ENCODE measurements at places on chromosomes 6 and 20.
A peak's percentile ranks its signal among the peaks of the same experiment; 100 is the strongest.

DNA sequence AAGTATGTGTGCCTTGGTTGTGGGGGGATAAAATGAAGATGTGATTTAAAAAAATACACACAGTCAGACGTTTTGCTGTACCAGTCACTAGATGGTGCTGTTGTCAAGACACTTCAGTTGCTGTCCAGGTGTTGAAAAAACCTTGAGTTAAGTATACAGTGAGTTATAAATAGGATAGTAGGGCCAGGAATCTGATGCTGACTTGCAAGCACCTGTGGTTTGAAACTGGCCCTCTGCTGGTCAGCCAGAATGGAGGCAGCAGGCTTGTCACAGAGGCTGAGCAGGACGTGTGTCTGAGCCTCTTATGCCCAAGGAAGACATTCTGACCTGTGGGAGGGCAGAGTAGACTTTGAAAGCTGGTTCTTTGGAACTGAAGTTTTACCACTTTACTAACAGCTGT is 27.8 kb downstream of the RNF8 start:
- DNase-seq = peak; percentile 47

GRCh38 chr6:74756923-74757322 is 448.9 kb downstream of the COL12A1 start:
- DNase-seq = no peak

DNA sequence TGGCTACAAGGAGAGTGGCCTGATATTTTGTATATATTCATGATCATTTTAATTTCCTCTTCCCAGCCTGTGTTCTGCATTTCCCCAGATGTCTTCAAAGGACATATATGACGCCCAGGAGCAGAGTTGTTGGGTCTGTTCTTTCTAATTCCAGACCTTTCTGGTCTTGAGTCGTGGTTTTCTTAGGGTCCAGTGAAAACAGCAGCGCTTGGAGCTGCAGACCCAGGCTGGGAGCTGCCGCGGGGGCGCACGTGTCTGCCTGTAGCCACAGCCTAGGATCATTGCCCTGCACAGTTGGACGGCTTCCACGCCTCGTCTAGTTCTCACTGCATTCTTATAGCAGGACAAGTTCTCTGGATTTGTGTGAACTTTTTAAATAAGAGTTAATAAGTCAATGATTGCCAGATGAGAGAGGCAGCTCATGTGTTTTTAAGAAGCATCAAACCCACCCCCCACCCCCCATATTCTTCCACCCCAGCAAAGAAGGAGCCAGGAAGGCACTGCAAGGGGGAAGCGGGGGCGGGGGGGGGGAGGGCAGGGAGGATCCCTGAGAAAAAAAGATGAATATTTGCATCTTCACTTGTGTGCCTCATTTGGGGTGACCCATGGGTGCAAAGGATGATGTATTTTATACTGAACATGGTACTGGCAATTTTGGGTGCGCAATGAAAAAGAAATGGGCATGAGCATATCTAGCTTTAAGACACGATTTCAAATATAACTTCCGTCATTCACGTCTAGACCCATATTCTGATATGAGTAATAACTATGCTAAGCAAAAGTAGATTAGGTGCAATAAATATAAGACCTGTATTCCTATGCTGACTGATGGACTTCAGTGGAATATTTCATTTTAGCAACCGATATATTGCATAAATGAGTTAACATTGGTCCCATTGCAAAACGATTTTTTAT is 160.0 kb downstream of the TBXT start:
- DNase-seq = no peak

DNA sequence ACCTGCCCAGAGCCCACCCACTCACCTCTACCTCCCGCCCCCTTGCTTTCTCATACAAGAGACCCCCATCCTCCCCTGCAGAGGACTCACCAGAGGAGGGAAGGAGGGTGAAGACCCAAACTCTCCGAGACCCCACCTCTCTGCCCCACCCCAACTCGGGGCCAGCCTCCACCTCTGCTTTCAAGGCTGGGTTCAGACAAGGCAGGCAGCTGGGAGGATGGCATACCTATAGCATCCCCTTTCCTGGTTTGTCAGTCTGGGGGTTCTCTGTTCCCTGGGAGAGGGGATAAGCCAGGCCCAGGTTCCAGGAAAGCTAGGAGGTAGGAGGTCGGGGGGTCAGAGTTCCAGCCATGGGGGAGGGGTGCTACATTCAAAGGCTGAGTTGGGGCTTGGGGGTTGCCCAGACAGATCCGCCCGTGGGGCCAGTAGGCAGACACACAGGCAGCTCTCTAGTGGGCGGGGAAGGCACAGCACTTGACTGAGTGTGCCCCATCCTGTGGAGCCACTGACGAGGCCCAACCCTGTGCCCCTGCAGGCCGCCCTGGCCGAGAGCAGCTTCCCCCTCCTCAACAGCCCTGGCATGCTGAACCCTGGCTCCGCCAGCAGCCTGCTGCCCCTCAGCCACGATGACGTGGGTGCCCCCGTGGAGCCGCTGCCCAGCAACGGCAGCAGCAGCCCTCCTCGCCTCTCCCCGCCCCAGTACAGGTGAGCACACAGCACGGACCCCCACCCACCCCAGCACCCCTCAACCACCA is 40.8 kb upstream of the MDFI start:
- DNase-seq = no peak

DNA sequence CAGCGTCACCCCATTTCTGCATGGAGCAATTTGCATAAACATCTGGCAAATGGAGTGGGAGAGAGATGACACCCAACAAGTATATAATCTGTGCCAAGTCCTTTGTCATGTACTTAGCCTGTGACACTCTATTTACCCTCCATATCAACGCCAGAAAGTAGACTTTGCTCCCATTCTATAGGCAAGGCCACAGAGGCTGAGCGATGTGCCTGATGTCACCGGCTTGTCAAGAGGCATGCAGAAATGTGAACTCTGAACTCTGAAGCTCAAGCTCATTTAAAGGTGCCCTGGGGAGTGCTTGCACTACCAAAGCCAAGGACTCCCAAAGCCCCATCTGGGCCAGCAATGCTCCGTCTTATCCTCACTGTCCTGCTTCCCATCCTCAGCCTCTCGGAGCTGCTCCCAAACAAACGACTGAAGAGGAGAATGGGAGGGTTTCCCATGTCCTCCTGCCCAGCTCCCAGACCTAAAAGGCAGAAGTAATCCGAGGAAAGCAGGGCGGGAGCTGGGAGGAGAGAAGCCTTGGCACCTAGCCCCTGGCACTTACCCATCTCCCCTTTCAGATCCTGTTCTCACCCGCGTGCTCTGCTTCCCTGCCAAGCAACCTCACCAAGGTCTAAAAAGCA is 9.2 kb downstream of the CPNE5 start:
- DNase-seq = no peak

- DNase-seq = no peak
Observed at GRCh38 chr6:81806793-81807565, 54.5 kb upstream of the TENT5A start.

GRCh38 chr6:12343122-12343439 is 52.9 kb downstream of the EDN1 start:
- DNase-seq = no peak

GRCh38 chr20:37571033-37571432 is 43.4 kb upstream of the BLCAP start:
- no peak for DNase-seq

DNA sequence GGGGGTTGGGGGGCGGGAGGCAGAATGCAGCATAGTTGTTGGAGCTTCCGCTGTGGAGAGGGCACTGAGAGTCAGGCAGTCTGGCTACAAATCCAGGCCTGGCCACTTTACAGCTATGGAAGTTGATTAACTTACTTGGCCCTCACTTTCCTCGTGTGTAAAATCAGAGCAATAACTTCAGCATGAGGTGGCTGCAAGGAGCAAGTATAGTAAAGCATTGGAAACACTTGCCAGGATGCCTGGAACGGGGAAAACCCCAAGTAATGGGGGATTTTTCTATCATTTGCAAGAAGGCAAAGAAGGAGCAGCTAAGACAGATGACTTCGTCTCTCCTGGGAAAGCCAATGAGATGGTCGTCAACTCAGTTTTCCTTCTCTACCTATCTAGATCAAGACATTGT is 35.8 kb downstream of the AGPAT4 start:
- DNase-seq = no peak

DNA sequence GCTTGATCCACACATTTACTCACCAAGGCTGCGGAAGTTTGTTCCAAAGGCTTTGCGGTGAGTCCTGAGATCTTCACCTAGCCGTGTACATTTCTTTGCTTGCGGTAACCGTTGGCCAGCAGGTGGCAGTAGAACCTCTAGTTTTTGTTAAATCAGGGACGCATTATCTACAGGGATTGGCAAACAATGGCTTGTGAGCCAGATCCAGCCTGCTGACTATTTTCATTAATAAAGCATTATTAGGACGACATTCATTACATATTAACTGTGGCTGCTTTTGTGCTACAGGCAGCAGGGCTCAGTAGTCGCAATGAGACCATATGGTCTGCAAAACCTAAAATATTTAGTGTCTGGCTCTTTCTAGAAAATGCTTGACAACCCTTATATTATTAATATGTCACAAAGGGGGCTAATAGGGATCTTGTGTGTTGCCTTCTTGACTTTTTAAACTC is 174.1 kb downstream of the DOK5 start:
- DNase-seq = peak; percentile 85

DNA sequence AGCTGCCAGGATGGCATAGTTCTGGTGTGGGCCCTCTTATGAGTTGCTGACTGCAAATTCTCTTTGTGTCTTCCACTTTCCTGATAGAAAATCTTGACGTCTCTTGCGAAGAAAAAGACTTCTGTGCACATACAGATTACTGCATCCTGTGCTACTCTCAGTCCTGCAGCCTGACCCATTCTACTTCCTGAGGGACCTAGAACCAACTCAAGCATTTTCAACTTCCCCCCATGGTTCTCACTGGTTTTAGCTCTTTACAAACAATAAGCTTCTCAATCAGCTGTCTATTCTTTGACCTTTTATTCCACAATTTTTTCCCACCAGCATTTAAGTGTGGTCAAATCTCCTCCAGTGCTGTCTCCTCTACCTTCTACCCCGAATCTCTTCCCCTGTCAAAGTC is 13.4 kb upstream of the KLHL32 start:
- DNase-seq = no peak

DNA sequence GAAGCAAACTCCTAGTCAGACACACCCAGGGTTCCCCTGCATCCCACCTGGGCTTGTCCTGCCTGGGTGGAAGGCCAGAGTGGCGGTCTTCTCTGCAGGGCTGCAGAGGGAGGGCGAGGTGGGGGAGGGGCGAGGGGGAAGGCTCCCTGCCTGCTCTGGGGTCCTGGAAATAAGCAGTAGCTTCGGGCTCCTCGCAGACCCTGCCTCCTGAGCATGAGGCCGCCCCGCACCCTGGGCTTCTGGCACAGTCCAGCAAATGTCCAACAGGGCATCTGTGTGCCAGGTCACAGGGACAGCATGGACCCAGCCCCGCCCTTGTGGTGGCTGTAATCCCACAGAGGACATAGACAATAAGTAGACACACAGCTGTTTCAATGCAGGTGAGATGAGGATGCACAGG is 193.8 kb downstream of the TAF4 start:
- DNase-seq = no peak

DNA sequence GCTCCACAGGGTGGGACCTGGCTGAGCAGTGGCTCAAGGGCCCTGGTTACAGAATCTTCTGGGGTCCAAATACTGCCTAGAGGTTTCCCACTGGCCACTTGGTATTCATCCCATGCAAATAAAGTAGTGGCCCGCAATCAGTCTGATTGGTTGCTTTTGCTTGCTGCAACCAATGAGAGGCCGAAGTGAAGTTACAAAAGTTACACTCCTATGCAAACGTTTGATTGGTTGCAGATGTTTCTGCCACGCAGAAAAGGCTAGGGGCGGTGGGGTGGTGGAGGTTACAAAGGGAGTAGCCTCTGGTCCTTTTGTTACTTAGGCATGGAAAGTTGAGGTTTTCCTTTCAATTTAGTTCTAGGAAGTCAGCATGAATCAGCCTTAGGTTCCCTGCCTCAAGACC is 3.6 kb upstream of the NHLRC1 start:
- DNase-seq = no peak

DNA sequence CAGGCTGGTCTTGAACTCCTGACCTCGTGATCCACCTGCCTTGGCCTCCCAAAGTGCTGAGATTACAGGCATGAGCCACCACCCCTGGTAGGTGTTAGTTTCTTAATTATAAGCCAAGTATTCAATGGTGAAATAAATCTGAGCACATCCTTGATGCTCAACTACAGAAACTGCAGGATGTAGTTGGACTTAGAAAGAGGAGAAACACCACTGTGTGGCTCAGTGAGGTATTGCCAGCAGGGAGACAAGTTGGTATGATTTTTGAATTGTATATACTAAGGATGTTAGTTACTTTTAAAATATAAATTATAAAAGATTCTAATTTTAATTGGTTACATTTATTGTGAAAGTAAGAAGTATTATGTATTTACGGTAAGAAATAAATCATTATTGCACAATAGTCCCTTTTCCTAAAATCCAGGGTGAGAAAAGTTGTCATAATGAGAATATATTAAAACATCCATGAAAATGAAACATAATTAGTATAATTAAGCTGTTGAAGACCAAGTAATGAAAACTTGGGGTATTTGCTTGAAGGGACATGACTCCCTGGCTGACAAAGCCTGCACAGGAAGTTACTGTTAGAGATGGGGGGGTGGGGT is 17.6 kb downstream of the SLC18B1 start:
- DNase-seq = peak; percentile 18

DNA sequence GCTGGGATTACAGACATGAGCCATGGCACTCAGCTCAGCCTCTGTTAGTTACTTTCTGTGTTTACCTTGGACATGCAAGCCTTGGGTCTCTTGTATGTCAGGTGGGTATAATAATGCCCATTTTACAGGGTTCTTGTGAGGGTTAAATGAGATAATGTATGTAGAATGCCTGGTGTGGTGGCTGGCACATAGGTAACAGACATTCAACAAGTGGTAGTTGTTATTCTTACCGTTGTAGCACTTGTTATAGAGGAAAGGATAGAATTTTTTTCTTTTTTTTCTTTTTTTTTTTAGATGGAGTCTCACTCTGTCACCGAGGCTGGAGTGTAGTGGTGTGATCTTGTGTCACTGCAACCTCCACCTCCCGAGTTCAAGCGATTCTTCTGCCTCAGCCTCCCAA is 8.0 kb upstream of the KIF13A start:
- DNase-seq = no peak

DNA sequence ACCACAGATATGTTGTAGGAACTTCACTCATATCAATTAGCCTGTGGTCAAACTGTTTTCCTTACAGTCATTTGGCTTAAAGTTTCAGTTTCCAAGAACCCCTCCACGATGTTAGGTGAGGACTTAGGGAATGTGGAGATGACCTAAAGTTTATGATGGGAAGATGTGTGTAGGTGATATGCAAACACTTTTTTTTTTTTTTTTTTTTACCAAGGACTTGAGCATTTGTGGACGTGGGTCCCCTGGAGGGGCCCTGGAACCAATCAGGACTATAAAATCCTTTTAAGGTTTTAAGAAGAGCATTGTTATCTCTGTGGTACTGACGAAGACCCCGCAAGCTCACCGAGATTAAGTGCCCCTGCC is 478 bp upstream of the MTHFD1L start:
- DNase-seq = no peak

- no peak for DNase-seq
Observed at GRCh38 chr6:116797585-116797984, 31.3 kb downstream of the GPRC6A start.

GRCh38 chr6:246352-246751 is 45.9 kb upstream of the DUSP22 start:
- no peak for DNase-seq

GRCh38 chr6:153104220-153104619 is 26.9 kb downstream of the RGS17 start:
- DNase-seq = no peak

- no peak for DNase-seq
Observed at GRCh38 chr6:788058-788457, 95.1 kb upstream of the EXOC2 start.

Data from HTR-8/SVneo (cell line).